Stimulated activated CD8-positive, alpha-beta memory T cell treated with anti-CD3 and anti-CD28 coated beads, Interleukin-7, amount 100 ng/mL, for 1 hour (primary cell): ENCODE measurements at places on chromosomes 3 and 15.
A peak's percentile ranks its signal among the peaks of the same experiment; 100 is the strongest.

GRCh38 chr3:56197259-56197965 lies 270.9 kb downstream of the ERC2 start:
- DNase-seq: no peak

DNA sequence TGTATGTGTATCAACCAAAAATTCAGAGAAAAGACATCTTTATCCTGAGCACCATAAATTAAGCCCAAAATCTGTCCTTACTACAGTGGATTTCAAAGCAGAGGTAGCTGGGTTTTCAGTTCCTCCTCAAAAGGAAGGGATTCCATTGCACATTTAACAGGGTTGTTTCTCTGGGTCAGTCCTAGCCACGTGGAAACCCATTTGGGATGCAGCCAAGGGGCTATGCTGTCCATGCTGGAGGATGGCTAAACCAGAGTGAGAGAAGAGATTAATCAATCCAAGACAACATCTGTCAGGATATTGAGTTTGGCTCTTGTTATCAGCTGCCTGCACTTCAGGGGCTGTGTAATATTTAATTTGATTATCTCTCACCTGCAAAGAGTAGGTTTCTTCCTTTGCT lies 28.1 kb downstream of the LSAMP start:
- DNase-seq: no peak

- DNase-seq: no peak
Measured at GRCh38 chr3:104831071-104831470, 535.6 kb upstream of the ALCAM start.

- DNase-seq: no peak
Measured at GRCh38 chr3:99317201-99317600, 321.2 kb upstream of the COL8A1 start.

DNA sequence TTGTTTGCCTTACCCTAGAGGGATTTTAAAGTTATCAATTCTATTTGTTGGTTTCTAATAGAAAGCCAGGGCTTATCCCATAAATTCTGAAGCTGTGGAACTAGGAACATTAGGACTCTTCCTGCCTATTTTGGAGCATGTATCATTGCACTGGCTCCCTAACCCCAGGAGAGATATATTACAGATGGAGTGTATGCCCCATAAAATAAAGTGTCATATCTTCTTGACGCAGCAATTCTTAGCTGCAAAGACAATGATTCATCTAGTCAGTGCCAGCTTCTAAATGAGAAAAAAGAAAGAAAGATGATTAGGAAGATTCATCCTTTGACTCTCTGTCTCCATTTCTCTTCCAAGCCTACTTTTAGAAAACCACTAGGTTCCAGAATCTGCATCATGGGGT lies 74.8 kb upstream of the MAGI1 start:
- no peak for DNase-seq

GRCh38 chr3:195892105-195893043 lies 16.0 kb downstream of the TNK2 start:
- no peak for DNase-seq

DNA sequence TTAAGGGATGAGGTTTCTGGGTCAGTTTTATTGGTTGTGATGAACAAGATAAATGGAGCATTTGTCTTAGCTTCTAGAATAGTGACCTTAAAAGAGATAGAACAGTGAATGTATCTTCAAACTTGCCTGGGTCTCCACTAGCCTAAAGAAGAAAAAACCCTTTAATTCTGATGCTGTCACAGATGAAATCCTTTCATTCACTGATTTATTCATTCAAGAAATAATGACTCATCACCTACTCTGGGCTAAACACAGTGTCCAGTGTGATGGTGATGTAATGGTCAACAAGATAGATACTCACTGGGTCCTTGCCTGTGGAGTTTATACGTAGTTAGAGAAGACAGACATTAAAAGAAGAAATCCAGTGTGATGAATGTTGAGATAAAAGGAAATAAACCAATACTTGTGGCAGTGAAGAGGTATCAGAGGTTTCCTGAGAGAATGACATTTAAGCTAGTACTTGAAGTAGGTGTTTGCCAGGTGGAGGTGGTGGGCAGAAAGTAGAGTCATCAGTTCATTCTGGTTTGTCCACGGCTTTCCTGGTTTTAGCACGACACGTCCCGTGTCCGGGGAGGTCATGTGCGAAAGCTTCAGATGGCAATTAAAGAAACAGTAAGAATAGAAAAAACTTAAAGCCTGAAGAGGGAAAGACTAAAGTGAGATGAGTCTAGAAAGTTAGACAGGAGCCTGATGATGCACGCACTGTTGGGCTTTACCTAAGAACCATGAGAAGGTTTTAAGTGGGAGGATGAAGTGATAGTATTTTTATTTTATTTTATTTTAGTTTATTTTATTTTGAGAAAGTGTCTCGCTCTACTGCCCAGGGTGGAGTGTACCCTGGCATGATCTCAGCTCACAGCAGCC lies 18.5 kb downstream of the PAK2 start:
- no peak for DNase-seq

DNA sequence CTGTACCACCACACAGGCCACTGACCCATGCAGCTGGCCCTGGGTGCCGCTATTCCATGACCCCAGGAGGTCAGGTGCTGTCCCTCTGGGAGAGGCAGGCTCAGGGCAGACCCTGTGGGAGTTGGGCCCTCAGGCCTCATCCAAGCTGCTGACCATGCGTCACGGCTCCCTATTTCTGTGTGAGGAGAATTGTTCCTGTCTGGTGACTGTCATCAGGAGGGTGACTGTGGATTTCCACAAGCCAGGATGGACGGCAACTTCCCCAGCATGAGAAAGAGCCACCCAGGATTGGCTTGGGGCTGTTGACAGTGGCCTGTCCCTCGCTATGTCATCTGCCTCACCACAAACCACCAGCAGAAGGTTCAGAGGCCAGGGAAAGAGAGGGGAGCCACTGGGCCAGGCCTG lies 41.4 kb downstream of the ZDHHC19 start:
- DNase-seq: no peak

- DNase-seq: no peak
Measured at GRCh38 chr3:18687286-18687685, 262.1 kb upstream of the SATB1 start.

DNA sequence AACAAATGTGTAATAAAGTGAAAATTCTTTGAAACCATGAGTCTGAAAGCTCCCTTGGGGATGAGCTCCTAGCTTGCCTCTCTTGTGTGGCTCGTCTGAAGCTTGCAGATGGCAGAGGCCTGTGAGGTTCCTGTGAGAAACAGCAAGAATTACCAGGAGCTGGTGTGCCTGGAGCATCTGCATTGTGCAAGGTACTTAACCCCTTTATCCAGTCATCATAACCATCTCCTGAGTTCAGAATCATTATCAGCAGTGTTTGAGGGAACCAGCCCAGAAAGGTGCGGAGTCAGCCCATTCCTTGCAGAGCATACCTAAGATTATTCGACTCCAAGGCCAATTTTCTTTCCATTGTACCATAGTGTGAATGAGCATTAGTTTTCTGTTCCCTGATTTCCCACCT lies 51.7 kb upstream of the TRA2B start:
- no peak for DNase-seq

GRCh38 chr3:73055583-73055982 lies 5.9 kb upstream of the EBLN2 start:
- DNase-seq: no peak

DNA sequence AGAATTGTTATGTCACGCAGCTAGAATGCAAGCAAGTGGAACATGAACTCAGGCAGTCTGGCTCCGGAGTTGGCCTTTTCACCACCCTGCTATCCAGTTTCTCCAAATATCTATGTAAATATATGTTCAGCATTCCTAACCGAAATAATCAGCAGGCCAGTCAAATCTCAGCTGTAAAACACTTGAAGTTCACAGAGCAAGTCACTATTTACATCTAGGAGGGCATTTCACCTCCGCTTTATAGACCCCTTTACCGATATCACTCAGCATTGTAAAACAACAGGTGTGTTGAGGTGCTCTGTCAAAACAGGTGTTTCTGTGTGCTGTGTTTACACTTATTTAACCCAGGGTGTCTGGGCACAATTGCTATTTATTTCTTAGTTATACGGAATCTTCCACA lies 12.2 kb upstream of the HES1 start:
- no peak for DNase-seq

DNA sequence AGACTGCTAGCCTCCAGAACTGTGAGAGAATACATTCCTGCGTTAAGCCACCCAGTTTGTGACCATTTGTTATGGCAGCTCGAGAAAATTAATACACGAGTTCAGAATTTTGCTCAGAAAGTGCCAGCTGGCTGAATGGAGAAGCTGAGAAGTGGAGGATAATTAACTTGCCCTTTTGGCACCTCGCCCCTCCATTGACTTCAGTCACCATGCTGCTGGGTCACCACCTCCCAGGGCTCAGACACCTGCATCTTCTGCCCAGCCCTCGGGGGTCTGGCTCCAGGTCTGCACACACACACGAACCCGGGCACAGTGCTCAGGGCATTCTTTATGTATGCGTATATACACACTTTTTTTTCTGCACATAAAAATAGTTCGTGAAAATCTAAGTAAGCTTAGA lies 32.0 kb downstream of the AMOTL2 start:
- no peak for DNase-seq

DNA sequence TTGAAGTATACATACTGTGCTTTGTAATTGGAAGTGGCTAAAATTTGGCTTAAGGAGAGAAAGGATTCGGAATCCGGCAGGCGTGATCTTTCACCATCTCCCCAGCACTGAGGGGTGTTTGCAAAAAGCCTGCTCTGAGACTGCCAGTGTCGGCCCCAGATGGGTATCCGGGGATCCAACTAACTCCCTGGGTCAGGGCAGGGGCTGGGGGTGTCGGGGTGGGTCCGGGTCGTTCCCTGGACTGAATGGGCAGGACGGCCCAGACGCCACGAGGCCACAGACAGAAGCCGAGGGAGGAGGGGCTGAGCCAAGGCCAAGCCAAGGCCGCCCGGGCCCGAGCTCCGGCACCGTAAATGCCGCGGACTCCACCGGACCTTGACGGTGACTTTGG lies 349 bp downstream of the PPIB start:
- no peak for DNase-seq

GRCh38 chr3:70090322-70090913 lies 90.9 kb downstream of the SAMMSON start:
- DNase-seq: no peak

GRCh38 chr15:37981775-37982174 lies 47.3 kb downstream of the TMCO5A start:
- no peak for DNase-seq

- peak; percentile 27 for DNase-seq
Measured at GRCh38 chr3:170811928-170812591, 57.9 kb downstream of the RPL22L1 start.

GRCh38 chr15:77548589-77549557 lies 83.8 kb downstream of the LINGO1 start:
- DNase-seq: no peak

DNA sequence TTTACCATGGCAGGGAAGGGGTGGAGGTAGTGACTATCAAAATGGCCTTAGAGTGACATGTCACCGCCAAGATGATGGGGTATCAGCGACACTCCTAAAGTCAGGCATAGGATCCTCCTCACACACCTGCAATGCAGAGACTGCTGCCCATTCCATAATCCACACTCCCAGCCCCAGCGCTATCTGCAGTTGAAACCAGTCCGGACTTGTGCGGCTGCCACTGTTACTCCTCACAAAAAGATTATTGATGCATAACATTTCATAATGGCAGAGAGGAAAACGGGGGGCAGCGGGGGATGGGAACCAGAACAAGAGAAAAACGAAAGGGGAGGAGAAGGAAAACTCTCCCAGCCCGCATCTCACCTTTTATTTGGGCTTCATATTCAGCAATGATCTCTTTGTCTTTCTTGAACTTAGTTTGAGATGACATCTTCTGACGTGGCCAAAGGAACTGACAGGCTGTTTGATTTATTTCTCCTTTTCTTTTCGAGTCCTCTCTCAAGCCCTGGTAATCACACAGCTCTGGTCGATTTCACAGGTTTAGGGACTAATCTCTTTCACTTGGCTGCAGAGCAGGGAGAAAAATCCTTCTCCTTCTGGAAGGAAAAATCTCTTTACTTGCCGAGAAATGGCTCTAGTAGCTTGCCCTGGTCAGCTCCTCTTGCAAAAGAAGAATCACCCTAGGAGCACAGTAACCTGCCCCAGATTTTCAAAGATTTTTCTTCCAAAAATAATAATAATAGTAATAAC lies 749 bp downstream of the SRGAP3 start:
- no peak for DNase-seq

DNA sequence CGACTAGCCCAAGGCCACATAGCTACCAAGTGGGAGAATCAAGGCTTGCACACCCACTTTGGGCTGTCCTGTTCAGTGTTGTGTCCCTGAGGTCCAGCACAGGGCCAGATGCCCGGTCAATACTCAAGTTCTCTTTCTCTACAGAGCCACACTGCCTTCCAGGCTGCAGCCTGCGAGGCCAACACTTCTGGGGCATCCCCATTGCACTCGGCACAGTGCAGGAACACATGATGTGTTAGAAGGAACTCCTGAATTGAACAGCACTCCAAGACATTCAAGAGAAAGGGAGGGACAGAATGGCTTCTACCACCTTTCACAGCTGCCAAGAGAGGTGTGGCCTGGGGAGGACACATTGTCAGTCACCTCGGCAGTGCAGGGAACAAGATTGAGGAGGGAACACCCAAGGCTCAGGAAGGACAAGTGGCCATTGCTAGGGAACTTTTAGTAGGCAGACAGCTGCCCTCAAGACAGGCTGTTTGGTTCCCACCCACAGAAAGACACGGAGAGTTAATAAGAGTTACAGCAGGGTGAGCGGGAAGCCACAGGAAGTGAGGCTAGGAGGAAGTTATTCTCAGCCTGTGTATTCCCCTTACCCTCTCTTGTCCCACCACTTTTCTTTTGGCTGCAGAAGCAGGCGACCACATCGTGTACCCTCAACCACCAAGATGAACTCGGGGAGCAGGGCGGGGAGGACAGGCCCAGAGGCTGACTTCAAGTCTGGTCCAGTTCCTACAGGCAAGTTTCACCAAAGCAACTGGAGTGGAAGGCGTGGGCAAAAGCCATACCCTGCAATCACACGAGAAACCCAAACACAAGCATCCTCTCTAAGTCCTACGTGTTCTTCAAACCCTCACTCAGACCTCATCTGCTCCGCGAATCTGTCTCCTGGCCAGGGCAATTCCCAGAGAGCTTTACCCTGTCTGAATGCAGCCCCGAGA lies 69.4 kb downstream of the SRGAP3 start:
- no peak for DNase-seq

GRCh38 chr3:177146646-177147045 lies 50.6 kb downstream of the TBL1XR1 start:
- DNase-seq: no peak

GRCh38 chr3:9226326-9226725 lies 23.1 kb downstream of the SRGAP3 start:
- no peak for DNase-seq
